ENCODE measurements at places on chromosomes 7 and 10.

- DNase-seq, result peak; percentile 45
These were observed 130.3 kb upstream of the POT1 start for GRCh38 chr7:125059861-125060456.

DNA sequence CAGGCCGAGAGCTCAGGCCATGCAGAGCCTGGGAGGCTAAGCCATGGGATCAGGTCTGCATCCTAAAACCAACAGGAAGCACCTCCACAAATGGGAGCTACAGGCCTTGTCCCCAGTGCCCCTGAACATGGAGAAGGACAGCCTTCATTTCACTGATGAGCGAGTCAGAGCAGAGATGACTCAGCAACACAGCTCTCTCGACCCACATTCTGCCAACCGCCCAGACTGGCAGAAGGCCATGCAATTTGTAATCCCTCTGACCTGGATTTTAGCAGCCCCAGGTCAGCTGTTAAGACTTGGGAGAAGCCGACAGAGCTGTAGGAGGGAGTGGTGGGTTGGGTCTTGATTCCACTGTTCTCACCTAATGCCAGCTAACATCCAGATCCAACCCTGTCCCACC is 25.5 kb downstream of the VOPP1 start:
- DNase-seq, result peak; percentile 90

DNA sequence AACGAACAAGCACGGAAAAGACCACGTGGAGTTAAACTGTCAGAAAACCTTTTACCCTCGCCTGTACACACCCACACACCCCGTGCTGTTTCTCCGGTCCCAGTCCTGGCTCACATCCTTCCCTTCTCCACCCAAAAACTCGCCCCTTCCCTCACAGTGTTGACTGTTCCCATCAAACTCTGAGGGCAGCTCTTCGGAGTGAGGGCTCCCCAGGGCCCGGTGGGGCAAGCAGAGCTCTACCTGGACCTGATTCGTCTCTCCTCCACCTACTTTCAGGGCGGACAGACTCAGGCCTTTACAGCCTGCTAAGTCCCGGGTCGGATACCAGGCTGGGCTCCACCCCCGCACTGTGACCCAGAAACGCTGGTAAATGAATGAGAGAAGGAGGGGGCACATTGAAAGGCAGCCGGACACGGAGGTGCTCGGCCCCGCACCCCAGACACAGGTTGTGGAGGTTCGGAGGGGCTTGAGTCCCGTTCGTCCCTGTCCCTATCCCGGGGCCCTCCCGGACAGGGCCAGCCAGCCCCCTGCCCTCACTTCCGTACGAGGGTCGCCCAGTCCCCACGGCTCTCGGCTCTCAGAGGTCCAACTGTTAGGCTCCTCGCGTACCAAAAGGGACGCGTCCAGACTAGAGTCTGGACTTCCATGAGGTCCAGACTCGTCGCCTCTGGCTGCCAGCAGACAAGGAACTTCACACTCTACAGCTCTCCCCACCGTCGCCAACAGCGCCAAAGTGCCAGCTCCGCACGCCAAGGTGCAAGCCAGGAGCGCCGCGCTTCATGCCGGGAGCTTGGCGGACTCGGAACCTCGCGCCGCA is 31.7 kb upstream of the ASL start:
- DNase-seq, result no peak

DNA sequence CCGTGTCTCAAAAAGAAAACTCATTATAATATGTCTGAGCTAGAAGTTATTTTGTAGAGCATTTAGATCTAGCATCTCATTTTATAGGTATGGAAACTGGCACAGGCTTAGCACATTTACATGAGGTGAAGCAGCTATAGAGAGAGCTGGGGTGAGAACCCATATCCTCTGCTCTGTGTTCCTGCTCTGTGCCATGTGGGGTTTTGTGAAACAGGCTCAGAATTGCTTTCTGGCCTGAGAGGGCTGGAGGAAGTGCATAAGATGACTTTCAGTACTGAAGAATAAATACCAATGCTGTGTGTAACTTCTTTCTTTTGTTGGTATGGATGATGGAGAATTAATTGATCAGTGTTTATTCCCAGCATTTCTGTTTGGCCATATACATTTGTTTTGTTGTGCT is 159.1 kb downstream of the LRRC4 start:
- no peak for DNase-seq

DNA sequence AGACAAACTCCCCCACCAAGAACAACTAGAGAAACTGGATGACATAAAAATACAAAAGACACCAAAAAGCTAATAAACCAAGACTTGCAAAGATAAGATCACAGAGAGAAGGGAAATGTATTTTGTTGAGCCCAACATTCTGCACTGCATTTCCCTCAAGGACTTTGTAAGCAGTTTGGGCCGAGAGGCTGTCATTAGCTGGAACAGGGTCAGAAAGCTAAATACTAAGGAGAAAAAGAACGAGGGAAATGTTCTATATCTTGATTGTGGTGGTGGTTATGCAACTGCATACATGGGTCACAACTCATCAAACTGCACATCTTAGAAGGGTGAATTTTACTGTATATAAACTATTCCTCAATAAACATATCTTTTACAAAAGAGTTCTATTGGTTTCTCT is 315.0 kb downstream of the IPMK start:
- DNase-seq, result no peak

DNA sequence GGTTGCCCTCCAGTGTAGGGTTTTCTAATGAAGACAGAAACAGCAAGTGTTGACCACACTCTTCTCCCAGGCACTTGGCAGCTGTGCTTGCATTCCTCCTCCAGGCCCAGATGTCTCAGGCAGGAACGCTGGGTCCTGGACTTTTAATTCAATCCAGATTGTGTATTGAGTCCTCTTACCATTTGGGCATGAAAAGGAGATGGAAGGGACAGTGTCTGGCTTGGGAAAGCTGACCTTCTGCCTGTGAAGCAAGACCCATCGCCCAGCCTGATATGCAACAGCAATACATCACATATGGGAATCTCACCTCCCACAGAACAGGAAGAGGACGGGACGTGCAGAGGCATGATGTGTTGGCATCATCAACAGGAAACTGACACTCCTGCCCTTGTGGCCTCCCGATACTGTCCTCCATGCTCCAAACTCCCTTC is 174.4 kb upstream of the LYZL2 start:
- no peak for DNase-seq

DNA sequence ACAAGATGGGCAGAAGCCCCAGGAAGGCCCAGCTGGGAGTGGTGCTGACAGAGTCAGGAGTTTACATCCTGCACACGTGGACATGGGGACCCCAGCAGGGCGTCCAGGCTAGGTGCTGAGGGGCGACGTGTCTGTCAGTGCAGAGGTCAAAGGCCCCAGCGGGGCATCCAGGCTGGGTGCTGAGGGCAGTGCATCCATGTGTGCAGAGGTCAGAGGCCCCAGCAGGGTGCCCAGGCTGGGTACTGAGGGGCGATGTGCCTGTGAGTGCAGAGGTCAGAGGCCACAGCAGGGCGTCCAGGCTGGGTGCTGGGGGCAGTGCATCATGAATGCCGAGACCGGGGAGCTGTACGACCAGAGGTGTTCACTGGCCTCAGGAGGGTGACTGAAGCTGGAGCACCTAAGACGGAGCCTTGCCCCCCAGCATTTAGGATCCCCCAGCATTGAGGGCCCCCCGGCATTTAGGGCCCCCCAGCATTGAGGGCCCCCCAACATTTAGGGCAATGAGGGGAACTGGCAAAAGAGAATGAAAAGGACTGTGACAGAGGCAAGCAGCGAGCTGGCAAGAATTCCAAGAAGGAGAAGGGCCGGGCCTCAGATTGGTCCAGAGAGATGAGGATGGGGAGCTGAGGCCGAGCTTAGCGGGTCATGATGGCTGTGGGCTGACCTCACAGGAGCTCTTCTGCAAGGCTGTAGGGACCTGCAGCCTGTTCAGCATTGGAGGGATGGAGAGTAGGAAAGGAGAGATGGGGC is 474.9 kb downstream of the PTPRN2 start:
- no peak for DNase-seq

- peak; percentile 11 for DNase-seq
These were observed 660 bp downstream of the SUV39H2 start for GRCh38 chr10:14879124-14879927.

GRCh38 chr10:95729323-95730055 is 26.5 kb upstream of the ENTPD1 start:
- DNase-seq, result no peak

- no peak for DNase-seq
These were observed 52.2 kb downstream of the STEAP1B start for GRCh38 chr7:22447762-22448161.

GRCh38 chr10:44908066-44908749 is 2.9 kb upstream of the TMEM72 start:
- no peak for DNase-seq

- DNase-seq, result no peak
These were observed 17.6 kb upstream of the ELN start for GRCh38 chr7:74010407-74010806.

GRCh38 chr10:33143160-33143728 is 185.2 kb upstream of the ITGB1 start:
- peak; percentile 83 for DNase-seq

DNA sequence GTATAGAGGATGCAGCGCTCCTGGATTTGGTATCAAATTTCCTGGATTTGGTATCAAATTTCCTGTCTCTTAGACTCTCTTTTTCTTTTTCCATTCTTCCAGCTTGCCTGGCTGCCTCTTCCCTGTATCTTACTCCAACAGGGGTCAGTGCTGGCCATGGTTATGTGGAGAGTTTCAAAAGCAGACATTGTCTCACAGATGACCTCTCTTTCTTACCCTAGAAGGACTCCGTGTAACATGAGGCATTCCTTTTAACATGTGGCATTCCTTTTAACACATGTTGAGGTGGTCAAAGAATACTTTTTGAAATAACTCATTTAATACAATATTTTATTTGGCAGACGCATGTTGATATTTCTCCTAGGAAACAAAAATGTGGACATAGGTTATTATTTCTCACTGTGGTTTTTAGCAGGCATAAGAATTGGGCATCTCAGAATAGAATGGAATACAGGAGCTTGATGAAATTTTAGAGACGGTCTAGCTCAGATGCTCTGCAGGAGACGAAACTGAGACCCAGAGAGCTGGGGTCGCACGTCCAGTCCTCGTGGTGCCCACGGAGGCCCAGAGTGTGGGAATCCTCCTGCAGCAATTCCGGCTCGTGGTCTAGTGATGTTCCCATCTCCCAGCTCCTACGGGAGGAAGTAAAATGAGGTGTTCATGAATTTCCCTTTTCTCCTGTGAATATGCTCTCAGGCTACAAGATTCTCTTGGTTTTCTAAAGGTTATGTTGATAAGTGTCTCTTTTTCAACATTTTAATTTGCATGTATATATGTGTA is 59.6 kb upstream of the PITRM1 start:
- DNase-seq, result no peak

DNA sequence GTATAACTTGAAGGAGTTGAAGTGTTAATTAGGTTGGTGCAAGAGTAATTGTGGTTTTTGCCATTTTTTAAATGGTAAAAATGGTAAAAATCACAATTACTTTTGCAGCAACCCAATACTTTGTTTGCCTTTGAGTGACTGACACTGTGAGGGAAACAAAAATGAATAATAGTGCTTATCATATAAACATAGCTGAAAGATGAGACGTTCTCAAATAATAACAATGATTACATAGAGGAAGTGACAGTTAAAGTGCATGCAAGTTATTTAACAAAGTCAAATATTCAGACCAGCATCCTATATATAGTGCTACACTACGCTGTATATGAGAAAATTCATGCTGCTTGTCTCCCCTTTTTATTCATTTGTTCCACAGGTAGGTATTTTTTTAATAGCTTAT is 4.7 kb upstream of the HBP1 start:
- no peak for DNase-seq

GRCh38 chr10:84348447-84348846 is 20.1 kb downstream of the CCSER2 start:
- DNase-seq, result peak; percentile 62

DNA sequence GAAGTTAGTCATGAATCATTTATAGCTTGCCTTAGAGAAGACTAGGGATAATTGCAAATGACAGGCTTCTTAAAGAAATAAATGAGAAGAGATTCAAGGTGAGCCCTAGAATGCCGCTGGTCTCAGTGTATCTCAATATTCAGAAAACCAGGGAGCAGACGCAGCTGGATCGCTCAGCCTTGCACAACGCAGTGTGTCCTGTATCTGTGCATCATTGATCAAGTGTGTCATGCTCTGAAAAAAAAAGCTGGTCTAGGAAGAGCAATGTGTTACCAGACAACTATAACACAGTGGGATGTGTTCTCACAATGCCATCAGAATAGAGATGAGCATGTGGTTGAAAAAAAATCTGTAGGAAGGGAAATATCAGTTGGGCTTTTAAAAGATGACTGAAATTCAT is 230.1 kb downstream of the CALN1 start:
- no peak for DNase-seq

GRCh38 chr10:4108693-4109092 is 323.7 kb upstream of the KLF6 start:
- no peak for DNase-seq

GRCh38 chr10:86411281-86411841 is 44.8 kb upstream of the GRID1 start:
- DNase-seq, result peak; percentile 39

GRCh38 chr7:42046483-42046882 is 190.5 kb downstream of the GLI3 start:
- no peak for DNase-seq

DNA sequence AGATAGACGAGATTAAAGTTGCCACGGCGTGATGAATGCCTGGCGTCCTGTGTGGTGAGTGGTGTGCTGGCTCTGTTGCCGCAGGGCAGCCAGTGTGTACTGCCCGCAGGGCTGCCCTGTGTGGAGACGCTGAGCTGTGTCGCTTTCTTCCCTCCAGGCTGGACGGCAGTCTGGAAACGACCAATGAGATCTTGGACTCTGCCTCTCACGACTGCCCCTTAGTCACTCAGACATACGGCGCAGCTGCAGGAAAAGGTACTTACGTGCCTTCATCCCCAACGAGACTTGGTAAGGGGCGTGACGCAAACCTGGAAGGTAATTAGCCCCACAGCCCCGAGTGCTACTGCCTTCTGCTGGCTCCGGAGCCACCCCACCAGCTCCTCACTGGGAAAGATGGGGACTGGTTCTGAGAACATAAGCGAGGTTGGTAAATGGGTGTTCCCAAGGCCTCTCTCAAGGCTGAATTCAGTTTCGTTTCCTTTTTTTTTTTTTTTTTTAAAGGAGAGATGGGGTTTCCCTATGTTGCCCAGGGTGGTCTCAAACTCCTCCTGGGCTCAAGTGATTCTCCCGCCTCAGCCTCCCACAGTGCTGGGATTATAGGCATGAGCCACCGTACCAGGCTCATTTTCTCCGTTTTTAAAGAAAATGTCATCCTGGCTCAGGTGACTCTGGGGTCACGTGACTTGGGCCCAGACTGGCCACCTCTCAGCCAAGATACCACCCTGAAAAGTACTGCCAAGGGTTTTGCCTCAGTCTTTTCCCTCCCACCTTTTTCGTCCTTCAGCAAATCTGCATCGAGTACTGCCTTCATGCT is 39.6 kb downstream of the WIPI2 start:
- no peak for DNase-seq

- DNase-seq, result no peak
These were observed 31.2 kb downstream of the GRIFIN start for GRCh38 chr7:2445047-2445446.

GRCh38 chr7:27560706-27561235 is 101.9 kb downstream of the HIBADH start:
- DNase-seq, result peak; percentile 52

- DNase-seq, result peak; percentile 51
These were observed 45.6 kb upstream of the SCIN start for GRCh38 chr7:12524794-12525386.
